ENCODE measurements at places on chromosomes 1 and 21.

DNA sequence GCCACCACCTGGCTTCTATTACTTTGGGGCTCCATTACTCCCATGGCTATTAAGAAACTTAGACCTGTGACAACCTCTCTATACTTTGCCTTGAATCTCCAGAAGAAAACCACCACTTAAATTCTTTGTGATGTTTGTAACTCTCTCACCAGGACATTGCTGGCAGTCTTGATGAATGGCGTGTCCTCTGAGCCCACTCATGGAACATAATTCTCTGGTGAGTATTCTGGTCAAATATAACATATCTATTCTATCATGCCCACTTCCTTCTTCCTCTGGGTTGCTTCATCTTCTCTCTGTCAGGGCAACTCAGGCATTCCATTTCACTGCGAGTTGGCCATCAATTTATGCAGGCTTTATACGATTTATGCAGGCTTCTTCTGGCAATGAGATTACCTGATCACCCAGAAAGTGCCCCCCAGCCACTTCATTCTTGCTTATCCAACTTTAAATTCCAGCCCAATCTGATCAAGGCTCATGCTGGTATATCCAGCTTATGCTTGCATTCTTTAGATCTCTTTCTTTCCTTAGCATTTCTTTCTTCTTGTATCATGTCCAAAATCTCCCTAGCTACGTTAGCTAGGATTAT, 112.0 kb upstream of the CHRM3 start:
- DNase-seq, result no peak

- no peak for DNase-seq
Measured at GRCh38 chr1:182633031-182633430, 28.8 kb upstream of the RGS16 start.

DNA sequence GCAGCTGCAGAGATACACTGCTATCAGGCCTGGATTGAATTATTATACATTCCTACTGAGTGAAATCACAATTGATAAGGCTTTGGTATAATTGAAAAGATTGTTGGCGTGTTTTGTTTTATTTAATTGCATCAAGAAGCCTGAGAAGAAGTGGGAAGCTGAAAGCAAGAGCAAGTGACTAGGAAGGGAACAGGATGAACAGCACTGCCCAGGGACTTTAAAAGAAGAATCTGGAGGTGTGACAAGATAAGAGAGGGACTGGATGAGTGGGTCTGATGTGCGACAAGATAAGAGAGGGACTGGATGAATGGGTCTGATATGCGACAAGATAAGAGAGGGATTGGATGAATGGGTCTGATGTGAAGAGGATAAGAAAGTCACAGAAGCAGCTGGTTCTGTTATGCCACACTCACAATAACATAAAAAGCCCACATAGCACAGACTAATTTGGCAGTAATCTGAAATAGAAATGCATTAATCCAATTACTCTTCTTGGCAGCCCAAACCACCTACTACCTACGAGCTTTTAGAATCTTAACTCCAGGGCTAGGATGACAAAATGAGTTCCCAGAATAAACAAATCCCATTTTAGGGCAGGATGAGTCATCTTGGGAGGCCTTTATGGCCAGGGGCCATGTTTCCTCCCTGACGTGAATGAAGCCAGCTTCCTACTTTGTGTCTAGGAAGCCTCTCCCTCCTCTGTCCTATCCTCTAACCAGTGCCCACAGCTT, 129.7 kb downstream of the DUSP10 start:
- no peak for DNase-seq

- peak; percentile 43 for DNase-seq
Measured at GRCh38 chr1:17661546-17662157, 93.5 kb upstream of the ACTL8 start.

DNA sequence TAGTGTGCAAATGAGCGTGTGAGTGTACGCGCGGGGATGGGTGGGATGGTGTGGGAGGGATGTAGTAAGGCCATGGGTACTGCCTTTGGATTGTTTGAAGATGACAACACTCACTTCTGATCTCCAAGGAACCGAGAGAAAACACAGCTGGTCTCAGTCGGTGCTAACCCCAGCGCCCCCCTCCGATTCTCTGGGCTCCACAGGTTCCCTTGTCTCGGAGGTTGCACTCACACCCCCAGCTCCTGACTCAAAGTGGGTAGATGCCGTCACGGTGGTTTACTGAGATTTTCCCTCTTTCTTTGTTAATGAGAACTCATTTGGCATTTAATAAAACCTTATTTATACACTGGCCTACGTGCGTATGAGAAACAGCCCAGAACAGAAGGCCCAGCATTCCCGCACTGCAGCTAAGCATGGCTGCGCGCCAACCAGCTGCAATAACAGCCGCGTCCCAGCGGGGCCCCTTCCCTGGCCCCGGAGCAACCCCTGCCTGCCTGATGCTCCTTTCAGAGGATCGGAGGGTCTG, 25.8 kb downstream of the ABCA4 start:
- DNase-seq, result peak; percentile 42

- no peak for DNase-seq
Measured at GRCh38 chr1:245575710-245576109, 420.9 kb downstream of the KIF26B start.

DNA sequence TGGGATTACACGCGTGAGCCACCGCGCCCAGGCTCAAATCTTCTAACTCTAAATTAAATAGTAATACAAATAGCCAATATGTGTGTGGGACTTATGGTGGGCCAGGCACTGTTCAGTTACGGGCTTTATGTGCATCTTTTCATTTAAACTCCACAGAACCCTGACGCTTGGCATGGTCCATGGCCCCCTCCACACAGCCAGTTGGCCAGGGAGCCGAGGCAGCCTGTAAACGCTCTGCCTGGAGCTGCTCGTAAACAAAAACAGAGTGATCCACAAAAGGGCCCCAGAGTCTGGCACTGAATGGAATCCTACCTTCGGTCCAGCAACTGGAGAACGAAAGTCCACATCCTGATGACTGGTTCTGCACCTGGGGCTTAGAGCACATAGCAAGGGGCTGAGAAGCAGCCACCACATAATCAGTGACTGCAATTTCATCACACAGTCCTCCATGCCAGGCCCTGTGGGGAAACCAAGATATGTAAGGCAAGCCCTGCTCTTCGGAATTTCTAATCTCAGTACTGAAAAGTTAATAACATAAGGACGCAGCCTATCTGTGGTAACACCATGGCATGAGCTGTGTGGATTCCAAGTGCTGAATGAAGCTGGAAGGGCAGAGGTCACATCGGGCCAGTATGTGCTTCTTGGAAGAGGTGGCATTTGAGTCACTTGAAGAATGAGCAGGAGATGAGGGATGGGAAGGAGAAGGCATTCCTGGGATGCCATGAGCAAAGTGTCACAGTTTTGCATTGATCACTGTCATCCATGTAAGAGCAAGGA, 13.5 kb upstream of the ADAMTSL4 start:
- no peak for DNase-seq

DNA sequence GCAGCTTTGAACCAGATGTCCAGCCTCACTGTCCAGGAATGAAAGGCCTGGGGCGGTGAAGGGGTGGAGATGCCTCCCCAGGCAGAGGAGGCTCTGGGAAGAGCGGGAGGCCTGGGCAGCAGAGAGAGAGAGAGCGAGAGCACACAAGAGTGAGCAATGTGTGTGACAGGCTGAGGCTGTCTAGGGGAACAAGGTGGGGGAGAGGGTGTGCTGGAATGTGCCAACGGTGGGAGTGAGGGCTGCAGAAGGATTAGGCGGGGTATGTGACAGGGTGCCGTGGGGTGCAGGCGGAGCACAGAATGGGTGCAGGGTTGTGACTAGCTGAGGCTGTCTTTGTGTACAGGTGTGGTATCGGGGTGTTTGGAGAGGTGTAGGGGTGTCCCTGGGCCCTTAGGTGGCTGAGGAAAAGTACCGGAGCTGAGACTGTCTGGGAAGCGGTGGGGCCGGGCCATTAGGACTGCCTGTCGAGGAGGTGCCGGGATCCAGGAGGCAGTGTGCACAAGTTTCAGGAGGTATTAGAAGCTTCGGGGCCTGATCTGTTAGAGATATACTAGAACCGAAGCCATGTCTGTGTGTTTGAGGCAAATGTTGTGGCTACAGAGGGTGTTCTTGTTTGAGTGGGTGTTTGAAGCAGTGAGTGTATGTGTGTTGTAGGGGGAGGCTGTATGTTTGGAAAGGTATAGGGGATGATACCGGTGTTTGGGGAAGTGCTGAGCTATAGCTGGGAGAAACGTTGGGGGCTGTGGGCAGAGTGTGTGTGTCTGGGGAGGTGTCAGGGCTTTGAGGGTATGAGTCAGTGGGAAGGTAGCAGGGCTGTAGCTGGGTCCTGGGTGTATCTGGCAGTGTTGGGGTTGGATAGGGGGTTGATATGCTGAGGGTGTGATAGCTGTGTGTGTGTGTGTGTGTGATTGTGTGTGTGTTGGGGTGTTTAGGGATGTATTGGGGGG, 9.1 kb downstream of the AHDC1 start:
- DNase-seq, result no peak

DNA sequence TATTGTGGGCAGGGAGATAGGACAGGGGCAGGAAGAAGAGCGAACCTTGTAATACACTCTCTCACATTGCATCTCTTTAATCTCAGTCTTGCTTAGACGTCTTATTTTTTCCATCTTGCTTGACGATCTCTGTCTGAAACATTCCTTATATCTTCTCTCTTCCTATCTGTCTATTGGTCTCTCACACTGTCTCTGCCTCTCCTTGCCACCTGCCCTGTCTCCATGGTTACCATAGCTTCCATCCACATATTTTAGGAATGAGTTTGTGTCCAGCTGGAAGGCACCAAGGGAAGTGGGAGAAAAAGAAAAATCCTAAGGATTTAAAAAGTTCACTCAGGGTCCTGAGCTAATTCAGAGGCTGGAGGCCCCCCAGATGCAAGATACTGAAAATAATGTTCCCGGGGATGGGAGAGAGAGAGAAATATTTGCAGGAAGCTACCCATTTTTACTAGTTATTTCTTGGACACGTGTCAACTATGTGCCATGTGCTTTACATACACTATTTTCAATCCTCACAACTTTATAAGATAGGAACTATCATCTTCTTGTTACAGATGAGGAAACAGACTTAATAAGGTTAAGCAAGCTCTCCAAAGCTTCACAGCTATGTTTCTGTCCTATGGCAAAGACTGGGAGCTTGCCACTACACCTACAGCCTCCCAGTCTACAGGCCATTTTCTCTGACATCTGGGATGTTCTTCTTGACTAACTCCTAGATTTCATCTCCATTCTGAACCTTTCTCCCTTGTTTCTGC, 933 bp downstream of the ANKRD34A start:
- DNase-seq, result peak; percentile 2

DNA sequence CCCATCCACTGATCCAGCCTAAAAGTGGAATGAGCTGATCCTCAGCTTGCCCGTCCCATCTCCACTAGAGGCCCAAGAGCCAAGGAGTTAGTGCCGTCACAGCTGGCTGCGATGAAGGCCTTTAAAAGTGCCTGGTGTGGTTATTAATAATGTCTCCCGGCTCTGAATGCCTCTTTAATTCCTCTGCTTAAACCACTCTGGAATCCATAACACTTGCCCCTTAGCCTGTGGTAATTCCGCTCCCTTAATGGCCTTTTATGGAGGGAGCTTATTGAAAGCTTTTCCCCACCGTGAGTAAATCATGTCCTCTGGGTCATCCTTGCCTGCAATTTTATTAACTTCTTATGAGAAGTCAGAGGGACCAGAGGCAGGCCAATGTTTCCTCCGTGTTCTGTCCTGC, 55.4 kb downstream of the UBIAD1 start:
- no peak for DNase-seq

- no peak for DNase-seq
Measured at GRCh38 chr1:109386054-109386717, 11.5 kb downstream of the SORT1 start.

Measured in anterior cingulate cortex (tissue), 58 donors.